ENCODE measurements at places on chromosomes 11 and 22.

DNA sequence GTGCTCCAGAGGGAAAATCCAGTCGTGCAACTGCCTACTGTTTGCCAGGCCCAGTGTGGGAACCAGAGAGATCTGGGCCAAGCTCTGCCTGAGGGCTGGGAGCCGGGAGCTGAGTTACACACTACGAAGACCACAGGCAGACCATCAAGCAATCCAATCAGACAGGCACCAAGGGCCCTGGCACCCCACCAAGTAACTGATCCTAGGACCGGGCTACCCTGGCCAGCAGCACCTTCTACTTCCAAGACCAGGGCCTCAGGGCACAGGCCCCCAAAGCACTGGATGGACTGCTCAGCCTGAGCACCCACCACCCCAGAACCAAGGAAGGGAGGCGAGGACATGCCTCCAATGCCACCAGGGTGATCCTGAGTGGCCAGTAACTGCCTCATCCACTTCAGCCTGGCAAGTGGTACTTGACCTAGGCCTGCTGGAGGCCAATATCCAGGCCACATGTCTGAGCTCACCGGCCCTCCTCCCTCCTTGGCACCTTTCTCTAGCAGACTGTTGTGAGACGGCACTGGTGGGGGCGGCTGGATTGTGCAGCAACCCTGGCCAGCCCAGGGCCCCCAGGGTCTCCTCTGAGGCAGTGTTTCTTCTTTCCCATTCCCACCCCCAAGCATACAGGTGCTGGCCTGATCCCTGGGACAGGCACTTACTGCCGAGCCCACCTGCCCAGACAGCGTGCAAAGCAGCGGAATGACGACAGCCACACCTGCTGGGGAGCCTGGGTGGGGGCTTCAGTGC, 20.7 kb upstream of the ARFGAP3 start:
- no peak for DNase-seq

- no peak for DNase-seq
These were observed 129.9 kb downstream of the NAV2 start for GRCh38 chr11:19842505-19842904.

- no peak for DNase-seq
These were observed 633.1 kb downstream of the JRKL start for GRCh38 chr11:97022955-97023354.

DNA sequence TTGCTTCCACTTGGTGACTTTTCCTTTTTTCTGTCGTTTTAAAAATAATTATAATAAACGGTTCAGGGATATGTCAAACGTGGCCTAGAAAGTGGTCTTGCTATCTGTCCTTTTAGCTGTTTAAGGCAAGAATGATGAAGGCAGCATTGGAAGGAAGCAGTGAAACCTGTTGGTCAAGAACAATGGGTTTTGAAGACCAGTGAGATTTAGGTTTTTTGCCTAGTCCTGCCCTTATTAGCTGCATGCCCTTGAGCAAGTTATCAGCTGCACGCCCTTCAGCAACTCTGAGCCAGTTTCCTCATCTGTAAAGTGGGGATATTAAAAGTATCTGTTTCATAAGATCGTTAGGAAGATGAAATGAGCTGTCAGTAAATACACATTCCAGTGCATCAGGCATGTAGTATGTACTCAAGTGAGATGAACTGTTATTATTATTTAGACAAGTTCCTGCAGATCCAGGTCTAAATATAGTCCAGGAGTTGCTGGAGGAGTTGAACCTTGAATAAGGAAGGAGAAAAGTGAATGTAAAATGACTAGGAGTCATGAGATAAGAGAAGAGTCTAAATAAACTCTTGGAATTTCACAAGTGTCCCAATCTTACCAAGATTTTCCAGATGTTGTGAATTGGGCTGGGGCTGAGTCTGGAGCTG, 90.8 kb upstream of the HSD17B12 start:
- DNase-seq: no peak

DNA sequence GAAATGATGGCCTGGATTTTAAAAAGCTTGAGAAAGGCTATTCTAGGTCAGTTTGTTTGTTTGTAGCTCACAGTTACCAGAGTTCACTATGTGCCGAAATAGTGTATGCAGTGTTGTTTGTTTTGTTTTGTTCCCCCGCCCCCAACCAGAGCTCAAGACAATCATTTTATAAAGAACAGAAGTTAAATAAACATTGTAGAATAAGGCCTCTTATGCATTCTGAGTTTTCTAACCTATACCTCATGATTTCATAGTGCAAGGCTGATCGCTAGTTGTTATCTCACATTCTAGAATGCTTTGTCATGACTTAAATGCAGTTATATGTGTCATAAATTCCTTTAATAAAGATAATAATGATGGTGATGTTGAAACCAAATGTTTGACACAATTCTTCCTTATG, 7.8 kb downstream of the KCNA4 start:
- DNase-seq: no peak

DNA sequence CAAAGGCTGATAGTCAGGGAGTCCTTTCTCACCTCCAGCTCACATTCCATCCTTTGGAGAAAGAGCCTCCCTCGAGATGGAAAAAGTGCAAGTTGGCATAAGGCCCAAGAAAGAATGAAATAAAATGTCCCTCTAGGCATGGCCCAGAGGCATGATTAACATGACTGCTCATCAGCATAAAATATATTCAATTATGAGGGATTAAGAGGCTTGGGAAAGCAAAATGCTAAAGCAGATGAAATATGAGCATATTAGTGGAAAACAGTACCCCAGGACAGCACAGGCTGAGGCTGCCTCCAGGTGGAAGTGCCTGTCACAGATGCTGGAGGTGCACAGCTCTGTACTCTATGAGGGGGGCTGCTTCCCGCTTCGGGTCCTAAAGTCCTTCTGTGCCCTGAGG, 347.8 kb upstream of the PLET1 start:
- no peak for DNase-seq

- no peak for DNase-seq
These were observed 1.3 kb downstream of the NTM start for GRCh38 chr11:131371791-131372104.

DNA sequence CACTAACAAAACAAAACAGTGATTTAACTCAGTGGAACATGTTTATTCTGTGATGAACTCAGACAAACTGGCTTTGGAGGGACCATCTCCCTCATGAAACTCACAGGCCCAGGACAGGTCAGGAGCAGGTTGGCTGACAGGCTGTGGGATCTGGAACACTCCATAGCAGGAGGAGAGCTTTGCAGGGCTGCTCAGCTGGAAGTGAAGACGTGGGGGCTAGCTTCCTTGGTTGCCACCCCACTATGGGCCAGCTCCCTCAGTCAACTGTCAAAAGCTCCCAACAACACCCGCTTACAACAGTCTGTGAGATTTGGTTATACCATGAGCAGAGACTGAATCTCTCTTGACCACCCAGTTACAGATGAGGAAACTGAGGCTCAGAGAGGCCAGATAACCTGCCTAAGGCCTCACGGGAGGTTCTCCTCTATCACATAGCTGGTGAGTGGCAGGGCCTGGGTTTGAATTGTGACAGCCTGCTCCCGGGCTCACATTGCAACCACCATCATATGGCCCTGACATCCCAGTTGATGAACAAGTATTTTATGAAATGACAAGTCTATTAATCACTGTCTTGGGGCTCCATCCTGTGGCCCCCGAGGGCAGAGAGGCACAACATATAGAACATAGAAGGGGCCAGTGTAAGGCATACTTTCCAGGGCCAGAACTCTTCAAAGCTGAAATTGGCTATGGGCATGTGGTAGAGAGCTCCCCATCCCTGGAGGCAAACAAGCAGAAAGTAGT, 473.4 kb downstream of the MN1 start:
- no peak for DNase-seq

GRCh38 chr22:44256556-44257485, 55.9 kb downstream of the SHISAL1 start:
- no peak for DNase-seq

DNA sequence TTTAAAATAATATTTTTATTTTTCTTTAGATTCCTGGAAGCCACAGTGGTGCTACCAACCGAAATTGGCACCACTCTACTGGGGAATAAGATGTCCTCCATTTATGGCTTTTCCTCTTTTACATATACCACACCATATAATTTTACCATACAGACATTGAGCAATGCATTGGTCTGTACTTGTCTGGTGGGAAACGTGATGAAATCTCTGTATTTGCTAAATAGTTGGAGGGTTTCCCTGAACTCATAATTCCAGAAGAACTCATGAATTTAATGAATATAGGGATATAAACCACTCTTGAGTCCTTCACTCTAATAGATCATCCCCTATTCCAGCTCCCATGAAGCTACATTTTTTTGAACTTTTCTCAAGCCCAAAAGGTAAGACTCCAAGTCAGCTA, 28.0 kb upstream of the MMP13 start:
- DNase-seq: no peak

DNA sequence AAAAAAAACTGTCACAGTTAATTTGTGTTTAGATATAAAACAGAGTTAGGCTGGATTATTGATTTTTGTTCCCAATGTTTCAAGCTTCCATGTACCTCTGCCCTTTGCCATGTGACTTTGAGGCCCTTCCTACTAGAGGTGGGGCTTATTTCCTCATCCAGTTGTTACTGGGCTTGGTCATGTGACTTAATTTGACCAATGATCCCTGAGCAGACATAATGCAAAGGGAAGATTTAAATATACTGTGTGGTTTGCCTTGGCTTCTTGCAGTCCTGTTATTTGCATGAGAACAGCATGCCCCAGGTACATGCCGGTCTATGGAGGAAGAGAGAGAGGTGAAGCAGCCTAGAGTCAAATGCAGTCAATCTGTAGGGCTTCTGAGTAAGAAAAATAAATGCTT, 347.0 kb downstream of the MIAT start:
- peak; percentile 77 for DNase-seq

GRCh38 chr11:134510233-134511040, 98.4 kb upstream of the B3GAT1 start:
- DNase-seq: no peak

- DNase-seq: no peak
These were observed 1.6 kb downstream of the CBX7 start for GRCh38 chr22:39150848-39151215.

DNA sequence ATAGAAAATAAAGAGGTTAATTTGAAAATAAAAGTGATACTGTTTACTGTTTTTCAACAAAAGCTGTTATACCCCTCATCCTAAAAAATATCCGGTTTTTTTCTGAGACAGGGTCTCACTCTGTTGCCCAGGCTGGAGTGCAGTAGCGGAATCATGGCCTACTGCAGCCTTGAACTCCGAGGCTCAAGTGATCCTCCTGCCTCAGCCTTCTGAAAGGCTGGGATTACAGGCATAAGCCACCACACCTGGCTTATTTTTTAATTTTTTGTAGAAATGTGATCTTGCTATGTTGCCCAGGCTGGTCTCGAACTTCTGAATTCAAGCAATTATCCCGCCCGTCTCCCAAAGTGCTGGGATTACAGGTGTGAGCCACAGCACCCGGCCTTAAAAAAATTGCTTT, 35.7 kb downstream of the ALG9 start:
- no peak for DNase-seq

GRCh38 chr22:47963660-47964059, 1201.2 kb downstream of the TBC1D22A start:
- no peak for DNase-seq

DNA sequence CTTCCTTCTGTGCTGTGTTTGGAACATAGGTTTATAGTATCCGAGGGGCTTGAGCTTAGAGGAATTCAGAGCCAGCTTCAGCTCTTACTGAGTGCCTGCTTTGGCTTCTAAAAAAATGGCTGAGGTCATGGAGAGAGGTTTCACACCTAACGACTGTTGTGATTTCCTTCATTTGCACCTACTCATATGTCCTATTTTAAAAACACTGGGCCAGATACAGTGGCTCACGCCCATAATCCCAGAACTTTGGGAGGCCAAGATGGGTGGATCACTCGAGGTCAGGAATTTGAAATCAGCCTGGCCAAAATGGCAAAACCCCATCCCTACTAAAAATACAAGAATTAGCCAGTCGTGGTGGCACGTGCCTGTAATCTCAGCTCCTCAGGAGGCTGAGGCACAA, 38.3 kb upstream of the SYT13 start:
- no peak for DNase-seq

GRCh38 chr22:23306438-23306921, 126.2 kb downstream of the BCR start:
- DNase-seq: no peak

GRCh38 chr11:117378976-117379865, 51.6 kb downstream of the CEP164 start:
- DNase-seq: no peak

DNA sequence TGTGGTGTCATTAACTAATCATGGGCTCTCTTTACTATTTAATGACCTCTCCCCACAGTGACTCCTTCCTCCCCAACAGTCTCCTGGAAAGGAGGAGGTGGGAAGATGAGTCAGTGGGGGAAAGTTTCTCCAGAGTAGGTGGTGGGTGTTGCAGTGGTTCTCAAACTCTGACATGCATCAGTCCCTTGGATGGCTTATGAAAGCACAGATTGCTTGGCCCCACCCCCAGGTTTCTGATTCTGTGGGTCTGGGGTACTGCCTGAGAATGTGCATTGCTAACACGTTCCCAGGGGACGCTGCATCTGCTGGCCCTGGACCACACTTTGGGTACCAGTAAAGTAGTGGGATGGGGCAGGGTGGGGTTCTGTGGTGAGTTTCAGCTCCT, 9.8 kb downstream of the CD82 start:
- DNase-seq: no peak

- DNase-seq: no peak
These were observed 23.9 kb downstream of the DLG2 start for GRCh38 chr11:85603220-85603619.

DNA sequence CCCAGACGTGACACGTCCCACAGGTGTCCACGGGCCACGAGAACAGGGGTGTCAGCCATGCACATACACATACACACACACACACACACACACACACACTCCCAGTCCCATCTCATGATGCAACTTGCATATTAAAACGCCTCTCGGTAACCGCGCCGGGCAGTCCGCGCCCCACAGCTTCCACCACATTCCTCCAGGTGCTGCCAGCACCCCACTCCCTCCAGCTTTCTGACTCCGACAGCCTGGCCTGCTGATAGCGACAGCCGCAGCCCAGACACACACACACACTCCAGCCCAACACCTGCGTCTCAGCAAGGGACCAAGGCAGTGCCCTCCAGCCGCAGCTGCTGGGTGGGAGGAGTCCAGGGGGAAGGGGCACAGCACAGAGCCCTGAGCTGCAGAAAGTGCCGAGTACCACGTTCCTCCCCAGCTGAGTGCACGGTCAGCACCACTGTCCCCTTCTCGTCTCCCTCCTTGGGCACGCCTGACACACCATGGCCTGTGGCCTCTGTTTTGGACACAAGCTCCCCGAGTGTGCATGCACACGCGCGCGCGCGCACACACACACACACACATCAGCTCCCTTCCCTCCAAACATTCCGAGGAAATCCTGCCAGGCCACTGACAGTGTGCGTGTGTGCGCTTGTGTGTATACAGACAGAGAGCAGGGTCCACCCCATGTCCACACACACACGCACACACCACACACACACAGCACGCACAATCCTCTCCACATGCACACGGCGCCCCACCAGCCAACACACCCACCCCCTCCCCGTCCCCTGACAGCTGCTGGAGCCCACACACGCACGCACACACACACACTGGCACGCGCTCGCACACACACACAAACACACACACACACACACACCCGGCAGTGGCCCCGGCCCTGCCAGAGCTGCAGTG, 1.2 kb downstream of the ELFN2 start:
- peak; percentile 70 for DNase-seq

GRCh38 chr11:75571625-75572024, 9.6 kb downstream of the SERPINH1 start:
- no peak for DNase-seq

Measured in GM23338 (cell line).